Kidney glomerular epithelial cell (primary cell): ENCODE measurements at places on chromosomes 7 and 10.

- no peak for DNase-seq
Measured at GRCh38 chr10:132662186-132662920, 123.6 kb downstream of the NKX6-2 start.

DNA sequence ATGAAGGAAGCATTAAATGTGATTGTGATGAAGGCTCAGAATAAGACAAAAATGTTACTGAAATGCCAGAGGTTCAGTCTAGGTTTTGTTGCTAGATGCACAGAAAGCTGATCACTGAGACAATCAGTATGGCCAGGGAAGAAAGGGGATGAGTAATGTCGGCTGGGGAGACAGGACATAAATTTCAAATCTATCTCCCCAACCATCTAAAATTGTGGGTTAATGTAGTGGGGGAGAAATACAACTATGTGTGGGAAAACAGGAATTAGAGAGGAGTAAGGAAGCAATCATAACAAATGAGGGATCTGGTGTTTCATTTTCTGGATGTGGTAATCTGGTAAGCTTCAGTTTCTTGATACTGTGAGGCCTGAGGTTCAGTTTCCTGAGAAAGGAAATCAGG is 1111.0 kb downstream of the XPNPEP1 start:
- no peak for DNase-seq

GRCh38 chr7:69575651-69576050 is 22.6 kb upstream of the AUTS2 start:
- DNase-seq = no peak

- no peak for DNase-seq
Measured at GRCh38 chr7:111783854-111784253, 221.6 kb upstream of the IMMP2L start.

- DNase-seq = peak; percentile 2
Measured at GRCh38 chr7:42014625-42015618, 222.1 kb downstream of the GLI3 start.

DNA sequence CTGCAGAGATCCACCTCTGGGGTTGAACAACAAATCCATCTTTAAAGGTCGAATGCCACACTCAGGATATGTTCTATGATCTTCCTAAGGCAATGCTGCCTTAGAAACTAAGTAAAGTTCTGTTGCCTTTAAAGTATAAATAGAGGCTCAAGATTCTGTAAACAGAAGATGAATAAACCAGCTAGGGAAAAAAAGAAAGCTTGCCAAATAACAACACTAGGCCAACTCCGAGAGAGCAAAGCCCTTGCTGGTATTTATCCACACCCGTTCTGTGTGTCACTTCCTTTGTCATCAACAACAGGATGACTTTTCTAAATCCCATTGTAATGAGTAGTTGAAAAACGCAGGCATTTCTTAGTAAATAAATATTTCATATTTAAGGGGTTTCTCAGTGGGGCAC is 330.0 kb upstream of the GLI3 start:
- DNase-seq = no peak

GRCh38 chr10:63237396-63237795 is 104.3 kb downstream of the NRBF2 start:
- DNase-seq = no peak

- peak; percentile 31 for DNase-seq
Measured at GRCh38 chr7:98420966-98421612, 20.2 kb upstream of the BAIAP2L1 start.

DNA sequence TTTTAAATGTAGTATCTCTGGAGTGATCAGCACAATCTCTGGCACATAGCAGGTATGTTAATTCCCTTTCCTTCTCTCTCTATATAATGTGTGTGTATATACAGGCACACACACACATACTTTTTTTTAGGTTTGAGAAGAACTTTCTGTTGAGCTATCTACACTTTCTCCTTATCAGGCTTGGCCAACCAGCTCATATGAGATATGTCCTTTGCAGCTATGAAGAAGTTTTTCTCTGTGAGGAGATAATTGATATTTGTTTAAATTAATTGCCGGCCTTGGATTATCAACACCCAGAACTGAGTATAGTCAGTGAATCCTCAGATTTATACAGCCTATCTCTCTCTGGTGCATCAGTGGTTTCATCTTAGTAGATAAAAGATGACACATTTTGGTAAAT is 2.3 kb upstream of the MCU start:
- no peak for DNase-seq

- no peak for DNase-seq
Measured at GRCh38 chr7:152902054-152902453, 142.5 kb downstream of the ACTR3B start.

DNA sequence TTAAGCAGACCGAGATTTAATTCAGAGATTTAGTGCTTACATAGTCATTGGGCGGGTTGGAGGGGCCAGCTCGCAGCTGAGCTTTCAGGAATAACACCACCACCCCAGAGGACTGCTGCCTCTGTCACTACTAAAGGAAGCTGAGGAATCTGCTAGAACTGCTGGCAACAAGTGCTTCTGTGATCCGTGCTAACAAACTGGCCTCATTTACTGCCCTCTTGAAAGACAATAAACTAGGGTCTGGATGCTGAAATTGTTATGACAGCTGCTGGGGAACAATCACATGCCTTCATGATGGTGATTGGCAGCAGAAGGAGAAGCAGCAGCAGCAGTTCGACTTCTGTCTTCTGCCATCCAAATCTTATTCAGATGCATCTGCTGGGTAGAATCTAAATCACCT is 285.5 kb upstream of the TAC1 start:
- no peak for DNase-seq

DNA sequence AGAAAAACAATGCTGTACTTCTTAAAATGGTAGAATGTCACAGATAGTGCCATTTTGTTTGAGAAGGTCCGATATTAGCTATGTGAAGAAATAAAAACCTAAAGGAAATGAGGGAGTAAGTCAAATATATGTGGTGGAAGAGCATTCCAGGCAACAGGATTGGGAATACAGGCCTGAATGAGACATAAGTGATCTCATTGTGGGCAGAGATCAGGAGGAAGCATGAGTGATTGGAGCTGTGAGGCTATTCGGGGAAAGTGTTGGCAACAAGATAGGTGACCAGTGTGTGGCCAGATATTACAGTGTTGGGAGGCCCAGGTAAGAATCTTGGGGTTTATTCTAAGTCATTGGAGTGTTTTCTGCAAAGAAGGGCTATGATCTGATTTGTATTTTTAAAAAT is 41.3 kb upstream of the AGMO start:
- peak; percentile 30 for DNase-seq

DNA sequence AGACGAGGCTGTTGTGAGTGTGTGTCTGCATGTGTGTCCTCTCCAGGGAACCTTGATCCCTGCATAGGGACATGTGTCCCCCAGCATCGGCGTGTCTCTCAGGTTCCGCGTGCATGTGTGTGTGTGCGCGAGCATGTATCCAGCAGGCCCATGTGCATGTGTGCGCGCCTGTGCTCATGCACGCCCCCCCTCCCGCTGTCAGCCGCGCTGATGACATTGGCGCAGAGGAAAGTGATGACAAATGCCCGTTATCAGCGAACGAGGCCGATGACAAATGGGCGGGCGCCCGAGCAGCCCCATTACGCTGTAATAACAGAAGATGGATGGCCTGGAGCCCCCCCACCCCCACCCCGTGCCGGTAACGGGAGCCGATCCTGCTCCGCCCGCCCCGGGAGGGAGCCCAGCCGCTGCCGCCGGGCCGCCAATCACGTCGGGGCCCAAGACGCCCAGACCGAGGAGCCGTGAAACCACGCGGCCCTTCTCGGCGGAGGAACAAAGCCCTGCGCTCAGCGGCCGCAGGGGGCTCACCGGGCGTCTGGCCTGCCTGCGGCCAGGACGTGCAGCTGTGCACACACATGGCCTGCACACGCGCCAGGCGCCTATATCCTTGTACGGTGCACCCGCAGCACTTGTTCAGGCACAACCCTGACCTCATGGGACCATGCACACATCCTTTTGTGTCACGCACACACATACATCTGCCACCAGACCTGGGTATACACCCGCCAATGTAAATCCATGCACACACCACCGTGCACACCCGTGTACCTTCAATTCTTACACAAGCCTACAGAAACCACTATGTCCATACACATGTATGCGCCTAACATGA is 21.5 kb downstream of the POLL start:
- no peak for DNase-seq

DNA sequence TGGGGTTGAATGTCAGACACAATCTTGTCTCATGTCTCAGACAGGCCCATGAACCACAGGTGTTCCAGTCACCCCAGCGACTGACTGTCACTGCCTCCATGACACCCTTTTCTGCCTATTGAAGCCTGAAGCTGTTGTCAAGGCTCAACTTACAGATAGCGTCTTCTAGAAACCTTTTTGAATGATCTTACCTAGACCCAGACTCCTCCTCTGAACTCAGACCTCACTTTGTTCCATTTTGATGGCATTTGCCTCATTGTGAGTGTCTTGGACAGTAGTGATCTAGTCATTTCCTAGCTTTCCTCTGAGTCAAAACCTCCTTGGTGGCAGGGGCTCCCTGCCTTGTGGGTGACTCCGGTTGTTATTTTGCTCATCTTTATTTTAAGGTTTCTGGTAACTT is 98.3 kb upstream of the AGK start:
- DNase-seq = no peak

- no peak for DNase-seq
Measured at GRCh38 chr7:75866489-75867389, 12.1 kb upstream of the RHBDD2 start.

GRCh38 chr7:157932498-157933218 is 595.9 kb downstream of the DNAJB6 start:
- DNase-seq = no peak

DNA sequence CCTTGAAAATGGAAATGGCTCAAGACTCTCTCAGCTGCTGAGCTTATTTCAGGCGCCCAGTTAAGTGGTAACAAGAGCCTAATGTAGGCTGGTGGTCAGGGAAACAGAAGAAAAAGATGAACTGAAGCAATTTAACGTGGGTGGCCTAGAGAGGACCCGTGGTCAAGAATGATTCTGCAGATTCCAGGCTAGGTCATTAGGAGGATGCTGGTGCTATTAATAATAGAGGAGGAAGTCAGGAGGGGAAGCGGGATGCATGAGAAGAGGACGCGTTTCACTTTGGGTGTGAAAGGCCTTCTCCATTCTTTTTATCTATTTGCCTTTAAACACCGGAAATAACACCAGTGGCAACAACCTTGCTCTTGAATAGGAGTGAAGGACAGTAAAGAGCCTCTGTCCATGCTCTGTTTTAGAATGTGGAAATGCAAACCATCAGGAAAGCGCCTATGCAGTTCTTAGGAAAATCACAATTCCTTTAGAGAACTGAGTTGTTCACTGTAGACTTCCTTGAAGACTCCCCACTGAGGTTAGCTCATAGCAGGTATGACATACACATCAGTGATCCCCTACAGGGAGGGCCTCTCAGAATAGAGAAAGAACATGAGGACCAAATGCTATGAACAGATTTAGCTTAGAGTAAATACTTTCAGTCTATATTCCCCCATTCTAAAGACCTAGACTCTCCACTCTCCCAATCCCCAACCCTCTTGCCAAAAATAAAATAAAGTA is 8.6 kb downstream of the LIPA start:
- no peak for DNase-seq

DNA sequence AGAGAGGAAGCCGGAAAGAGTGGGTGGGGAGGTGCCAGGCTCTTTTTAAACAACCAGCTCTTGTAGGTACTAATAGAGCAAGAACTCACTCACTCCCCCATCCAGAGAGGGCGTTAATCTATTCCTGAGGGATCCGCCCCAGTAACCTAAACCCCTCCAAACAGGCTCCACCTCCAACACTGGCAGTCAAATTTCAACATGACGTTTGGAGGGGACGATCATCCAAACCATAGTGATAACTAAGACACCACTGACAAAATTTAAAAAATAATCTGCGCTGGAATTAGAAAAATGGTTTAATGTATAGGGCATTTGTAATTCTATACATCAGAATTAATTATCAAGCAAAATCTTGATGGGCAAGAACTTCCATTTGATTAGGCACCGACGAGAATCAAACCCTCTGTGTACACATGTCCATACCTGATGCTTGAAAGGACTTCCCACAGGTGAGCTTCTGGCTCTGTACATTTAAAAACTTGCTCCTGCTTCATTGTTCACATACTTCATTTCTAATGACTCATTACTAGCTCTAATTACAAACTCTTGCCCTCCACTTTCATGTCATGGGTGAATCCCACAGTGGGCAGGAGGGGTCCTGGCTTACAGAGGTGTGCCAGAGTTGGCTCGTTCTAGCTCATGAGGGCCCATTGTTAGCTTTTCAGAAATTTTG is 20.6 kb upstream of the KDM7A start:
- DNase-seq = no peak

DNA sequence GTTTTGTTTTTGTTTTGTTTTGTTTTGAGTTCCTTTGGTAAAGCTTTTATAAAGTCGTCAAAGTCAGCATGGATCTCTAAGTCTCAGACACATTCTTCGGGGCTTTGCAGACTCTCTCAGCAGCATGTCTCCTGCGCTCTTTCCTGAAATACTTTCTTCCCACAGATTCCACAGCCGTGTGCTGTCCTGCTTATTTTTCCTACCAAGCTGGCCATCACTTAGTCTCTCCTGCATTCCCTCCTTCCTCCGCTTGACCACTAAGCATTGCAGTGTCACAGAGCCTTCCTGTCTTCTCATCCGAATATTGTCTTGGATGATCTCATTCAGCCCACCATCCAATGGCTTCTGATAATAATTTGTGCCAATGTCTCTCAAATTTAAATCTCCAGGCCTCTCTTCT is 434.3 kb upstream of the C7orf33 start:
- DNase-seq = no peak

GRCh38 chr7:84837405-84837804 is 349.5 kb downstream of the SEMA3D start:
- DNase-seq = no peak

DNA sequence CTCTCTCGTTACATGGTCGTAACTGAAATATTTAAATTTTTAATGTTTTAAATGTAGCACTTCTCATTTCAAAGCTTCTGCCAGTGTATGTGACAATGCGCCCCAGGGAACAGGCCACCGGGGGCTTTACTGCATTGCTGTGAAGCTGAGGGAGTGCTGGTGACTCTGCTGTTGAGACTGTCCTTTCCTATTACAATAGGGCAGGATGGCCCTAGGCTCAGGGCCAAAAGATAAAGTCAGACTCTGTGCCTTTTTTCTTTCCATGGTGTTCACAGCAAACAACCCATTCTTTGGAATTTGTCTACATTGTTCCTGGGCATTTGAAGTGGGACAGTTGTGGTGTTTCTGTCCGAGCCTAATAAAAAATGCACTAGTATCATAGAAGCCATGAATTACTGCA is 107.3 kb downstream of the GALNT11 start:
- no peak for DNase-seq

GRCh38 chr7:156475179-156475578 is 165.4 kb upstream of the RNF32 start:
- DNase-seq = no peak
